HT1080 (cell line): ENCODE measurements at places on chromosomes 3 and 15. TPM values are rescaled to one million over a fixed set of nuclear protein-coding genes. Genes with fewer than 3 reads are reported as not detected.

DNA sequence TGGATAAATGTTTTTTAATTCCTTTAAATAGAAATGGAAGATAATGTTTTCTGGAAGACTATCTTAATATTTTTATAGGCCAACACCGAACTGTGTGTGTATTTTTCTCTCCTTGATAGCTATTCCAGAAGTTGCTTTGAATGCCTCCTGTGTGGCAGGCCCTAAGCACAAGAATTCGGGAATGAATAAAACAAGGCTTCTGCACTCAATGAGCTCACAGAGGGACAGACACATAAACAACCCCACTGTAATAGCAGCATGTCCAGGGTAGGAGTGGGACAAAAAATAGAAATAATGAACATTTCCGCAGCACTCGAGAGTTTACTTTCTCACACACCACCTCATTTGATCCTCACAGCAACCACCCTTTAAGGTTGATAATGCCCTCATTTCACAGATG, 18.0 kb downstream of the SRGAP3 start:
- DNase-seq, result no peak

DNA sequence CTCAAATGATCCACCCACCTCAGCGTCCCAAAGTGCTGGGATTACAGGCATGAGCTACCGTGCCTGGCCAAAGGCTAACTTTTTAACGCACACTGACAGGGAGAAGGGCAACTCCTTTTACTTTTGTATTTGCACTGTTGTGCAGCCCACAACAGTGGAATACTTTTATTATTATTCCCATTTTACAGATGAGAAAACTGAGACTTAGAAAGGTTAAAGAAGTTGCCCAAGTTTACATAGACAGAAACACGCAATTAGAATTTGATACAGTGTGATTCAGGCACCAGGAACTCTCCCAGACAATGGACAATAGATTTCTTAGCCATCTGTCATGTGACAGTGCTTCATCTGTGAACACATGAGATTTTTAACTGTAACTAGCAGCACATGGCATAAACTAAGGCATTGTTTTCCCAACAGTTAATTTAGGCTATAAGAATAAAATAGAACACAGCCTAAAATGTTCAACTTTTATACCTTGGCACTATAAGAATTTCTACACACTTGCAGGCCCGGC, 18.8 kb downstream of the STAG1 start:
- peak; percentile 68 for DNase-seq

DNA sequence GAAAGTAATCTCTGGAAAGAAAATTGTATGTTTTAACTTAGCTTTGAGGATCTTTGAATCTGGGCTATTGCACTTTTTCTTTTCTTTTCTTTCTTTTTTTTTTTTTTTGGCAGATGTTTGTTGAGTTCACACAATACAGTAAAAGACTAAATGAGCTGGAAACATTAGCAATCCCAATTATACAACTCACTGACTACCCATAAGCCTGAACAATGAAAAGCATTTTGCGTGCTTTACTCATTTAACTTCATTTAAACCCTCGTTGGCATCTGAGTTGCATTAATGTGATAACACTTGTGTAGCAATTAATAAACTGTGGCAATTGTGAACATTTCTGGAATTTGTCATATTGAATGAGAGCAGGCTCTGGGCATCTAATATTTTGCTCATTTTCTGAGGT, 269.4 kb upstream of the RBMS3 start:
- no peak for DNase-seq

GRCh38 chr3:55174747-55175146, 246.9 kb upstream of the LRTM1 start:
- no peak for DNase-seq

DNA sequence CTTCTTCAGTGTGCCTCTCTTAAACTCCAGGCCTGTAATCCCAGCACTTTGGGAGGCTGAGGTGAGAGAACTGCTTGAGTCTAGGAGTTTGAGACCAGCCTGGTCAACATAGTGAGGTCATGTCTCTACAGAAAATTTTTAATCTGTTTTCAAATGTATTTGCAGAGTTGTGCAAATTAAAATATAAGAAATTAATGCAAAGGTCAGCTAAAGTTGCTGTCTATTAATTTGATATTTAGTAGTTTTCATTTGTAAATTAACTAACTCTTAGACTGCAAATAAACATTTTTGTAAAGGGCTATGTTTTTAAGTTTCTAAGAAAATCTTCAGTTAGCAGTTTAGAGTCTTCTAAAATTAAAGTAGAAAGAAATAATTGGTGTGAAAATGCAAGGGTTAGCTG, 99.9 kb upstream of the TJP1 start:
- no peak for DNase-seq

DNA sequence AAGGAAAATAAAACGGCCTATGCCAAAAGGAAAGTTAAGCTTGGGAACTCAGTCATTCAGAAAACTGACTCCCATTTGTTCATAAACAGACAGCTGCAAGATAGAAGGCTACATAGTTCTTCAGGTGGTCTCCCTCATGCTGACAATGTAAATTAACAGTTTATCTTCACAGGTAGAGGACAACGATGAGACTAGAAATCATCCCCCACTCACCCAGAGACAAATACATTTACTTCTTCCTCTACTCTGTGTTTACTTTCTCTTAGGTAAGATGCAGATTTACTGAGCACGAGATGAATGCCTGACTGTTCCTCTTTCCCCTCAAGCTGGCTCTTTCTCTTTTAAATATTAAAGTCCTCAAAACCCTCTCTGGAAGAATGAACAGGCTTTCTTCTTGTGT, 117.6 kb upstream of the UBP1 start:
- DNase-seq, result no peak

DNA sequence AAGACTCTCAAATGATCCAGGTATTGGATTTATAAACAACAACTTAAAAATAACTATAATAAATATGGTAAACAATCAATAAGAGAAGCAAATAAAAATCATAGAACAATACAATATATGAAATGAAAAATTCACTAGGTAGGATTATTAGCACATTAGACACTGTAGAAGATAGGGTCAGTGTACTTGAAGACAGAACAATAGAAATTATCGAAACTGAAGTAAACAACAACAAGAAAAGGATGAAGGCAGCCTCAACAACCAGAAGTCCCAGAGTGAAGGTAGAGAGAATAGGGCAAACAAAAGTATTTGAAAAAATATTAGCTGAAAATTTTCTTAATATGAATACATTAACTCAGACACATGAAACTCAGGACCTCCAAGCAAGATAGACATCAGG, 11.9 kb downstream of the IQCB1 start:
- no peak for DNase-seq

DNA sequence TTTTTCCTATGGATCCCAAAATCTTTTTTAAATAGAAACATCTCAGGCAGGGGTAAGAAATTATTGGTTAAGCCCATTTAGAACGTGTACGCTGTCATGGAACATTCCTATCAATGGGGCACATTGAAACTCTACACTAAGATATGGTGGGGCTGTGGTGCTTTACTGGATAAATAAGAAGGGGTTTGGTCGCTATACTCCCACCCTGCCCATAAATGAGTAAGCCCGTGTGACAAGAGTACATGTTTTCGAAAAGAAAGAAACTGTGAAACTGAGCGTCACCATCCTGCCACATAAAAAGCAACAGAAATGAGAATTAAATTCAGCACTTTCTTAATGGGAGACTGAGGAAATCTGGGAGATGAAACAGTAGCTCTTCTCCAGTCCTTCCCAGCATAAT, 929.7 kb upstream of the CFAP20DC start:
- DNase-seq, result no peak

Gene CFAP100
- not detected in 2 replicates for total RNA-seq

DNA sequence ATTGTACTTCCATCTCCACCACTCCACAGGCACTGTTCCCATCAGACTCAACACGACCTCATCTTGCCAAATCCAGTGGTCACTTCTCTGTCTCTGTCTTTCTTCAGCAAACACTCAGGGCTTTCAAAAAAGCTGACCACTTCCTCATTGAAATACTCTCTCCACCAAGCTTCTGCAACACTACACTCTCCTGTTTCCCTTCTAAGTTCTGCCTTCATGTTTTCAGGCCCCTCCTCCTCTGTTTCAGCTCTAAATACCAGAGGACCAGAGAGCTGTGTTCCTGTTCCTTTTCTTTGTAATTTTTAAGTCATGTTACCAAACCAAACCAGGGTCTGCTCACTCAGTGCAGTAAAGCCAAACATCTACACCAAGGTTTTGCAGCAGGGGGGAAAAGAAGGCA, 33.8 kb upstream of the ACP3 start:
- DNase-seq, result peak; percentile 37

DNA sequence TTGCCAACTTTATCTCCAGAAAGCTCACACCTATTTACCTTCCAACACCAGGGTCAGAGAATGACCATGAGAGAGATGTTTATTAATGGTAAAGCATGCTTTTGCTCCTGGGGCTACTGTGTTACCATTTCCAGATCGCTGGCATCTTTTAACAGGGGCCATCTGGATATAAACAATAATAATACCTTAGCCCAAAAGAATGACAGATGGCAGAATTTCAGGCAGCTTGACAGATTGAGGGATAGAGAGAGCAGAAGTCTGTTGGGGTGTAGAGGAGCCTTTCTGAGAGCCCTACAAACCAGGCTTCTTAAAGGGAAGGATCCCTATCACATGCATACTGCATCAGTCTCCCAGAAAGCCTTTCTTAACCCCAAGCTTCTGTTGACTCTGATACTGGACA, 17.7 kb downstream of the RBP1 start:
- DNase-seq, result no peak

Gene OIP5
- 35.8 and 37.5 TPM in 2 replicates for total RNA-seq

GRCh38 chr3:14783480-14784086, 35.2 kb upstream of the FGD5 start:
- DNase-seq, result no peak

Gene ANKRD63
- not detected in 2 replicates for total RNA-seq

Gene MCTP2
- 0.82 and 1.1 TPM in 2 replicates for total RNA-seq

GRCh38 chr3:188817935-188818269, 353.9 kb upstream of the TPRG1 start:
- DNase-seq, result no peak

GRCh38 chr3:149490260-149490971, 15.9 kb downstream of the TM4SF4 start:
- no peak for DNase-seq

DNA sequence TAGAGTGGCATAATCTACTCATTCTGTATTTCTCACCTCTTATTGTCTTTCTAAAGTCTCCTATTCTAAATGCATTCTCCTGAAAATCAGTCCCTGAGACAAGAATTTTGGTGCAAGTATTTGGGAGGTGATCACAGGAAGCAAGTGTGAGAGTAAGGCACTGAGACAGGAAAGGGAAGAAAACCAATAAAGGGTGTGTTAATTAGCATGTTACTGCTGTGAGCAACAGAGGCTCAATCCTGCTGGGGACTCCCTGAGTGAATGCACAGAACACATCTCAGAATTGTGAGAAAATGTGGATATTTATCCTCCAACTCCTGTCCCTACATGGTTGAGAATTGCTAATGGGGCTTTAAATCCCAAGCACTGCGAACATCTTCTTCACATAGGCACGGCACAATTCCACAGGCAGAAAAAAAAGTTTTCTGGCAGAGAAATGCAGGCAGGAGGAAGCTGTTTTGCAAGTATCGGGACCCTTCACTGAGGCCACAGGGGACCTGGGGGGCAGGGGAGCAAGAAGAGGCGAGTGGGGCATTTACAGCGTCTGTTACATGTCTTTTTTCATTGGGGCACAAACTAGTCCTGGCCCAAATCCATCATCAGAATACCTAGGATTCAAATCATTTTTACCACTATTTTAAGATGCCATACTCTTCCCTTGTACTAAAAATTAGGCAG, 27.2 kb upstream of the STT3B start:
- DNase-seq, result no peak

GRCh38 chr3:107209302-107209990, 167.8 kb upstream of the CCDC54 start:
- DNase-seq, result no peak

- DNase-seq, result no peak
Observed at GRCh38 chr3:145531548-145531947, 629.4 kb downstream of the PLOD2 start.

Gene GPR62
- total RNA-seq, result 0.08 and 0.23 TPM in 2 replicates

Gene DLL4
- 0.20 and 0.31 TPM in 2 replicates for total RNA-seq

Gene LMAN1L
- total RNA-seq, result 0.05 TPM in 1 of 2 replicates, not detected in the other

GRCh38 chr3:185330238-185330637, 32.7 kb upstream of the MAP3K13 start:
- no peak for DNase-seq

Gene IL20RB
- total RNA-seq, result 1.1 TPM in 2 replicates
